ENCODE measurements at places on chromosomes 3 and 15. TPM values are rescaled to one million over a fixed set of nuclear protein-coding genes. Genes with fewer than 3 reads are reported as not detected.
A peak's percentile ranks its signal among the peaks of the same experiment; 100 is the strongest.

DNA sequence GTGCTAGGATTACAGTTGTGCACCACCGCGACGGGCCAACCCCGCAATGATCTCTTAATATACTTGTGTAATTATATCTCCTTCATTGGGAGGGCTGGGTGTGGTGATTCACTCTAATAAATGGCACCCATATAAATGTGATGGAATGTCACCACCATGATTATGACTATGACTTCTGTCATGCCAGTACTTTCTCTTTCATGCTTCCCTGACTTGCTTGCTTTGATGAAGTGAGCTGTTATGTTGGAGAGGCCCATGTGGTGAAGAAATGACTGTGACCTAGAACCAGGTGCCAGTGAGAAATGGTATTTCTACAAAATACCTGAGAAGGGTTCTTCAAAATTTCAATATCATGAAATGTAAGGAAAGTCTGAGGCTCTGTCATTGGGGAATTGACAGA is 24.4 kb upstream of the TP63 start:
- no peak for DNase-seq
- H3K4me3 ChIP-seq: no peak overlapping the region
- H3K4me1 ChIP-seq: no peaks in the 10 kb centered on the region
- no peak overlapping the region for H3K27ac ChIP-seq

ST8SIA2 gene
- total RNA-seq: not detected

EXD1 gene
- total RNA-seq: not detected

DNA sequence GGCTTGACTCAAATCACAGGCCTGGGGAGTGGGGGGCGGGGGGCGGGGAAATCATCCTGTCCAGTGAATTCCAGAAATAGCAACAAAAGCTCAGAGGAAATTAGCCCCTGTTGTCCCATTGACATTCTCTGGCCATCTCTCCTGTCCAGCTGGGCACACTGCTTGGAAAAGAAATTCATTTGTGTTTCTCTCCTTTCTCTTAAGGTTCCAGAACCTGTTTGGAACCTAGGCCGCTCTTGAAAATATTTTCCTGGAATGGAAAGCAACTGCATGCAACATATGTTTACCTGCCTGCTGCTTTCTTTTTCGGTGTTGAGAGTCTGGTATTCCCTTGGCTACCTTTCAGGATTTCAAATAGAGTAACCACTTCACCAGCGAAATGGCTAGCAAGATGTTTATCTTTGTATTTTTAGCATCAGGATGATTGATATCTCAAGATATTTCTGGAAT is 169.0 kb downstream of the GHSR start:
- no peak for DNase-seq
- no peaks in the 10 kb centered on the region for H3K27me3 ChIP-seq
- no peak overlapping the region for H3K4me3 ChIP-seq
- H3K4me1 ChIP-seq: no peaks in the 10 kb centered on the region

DNA sequence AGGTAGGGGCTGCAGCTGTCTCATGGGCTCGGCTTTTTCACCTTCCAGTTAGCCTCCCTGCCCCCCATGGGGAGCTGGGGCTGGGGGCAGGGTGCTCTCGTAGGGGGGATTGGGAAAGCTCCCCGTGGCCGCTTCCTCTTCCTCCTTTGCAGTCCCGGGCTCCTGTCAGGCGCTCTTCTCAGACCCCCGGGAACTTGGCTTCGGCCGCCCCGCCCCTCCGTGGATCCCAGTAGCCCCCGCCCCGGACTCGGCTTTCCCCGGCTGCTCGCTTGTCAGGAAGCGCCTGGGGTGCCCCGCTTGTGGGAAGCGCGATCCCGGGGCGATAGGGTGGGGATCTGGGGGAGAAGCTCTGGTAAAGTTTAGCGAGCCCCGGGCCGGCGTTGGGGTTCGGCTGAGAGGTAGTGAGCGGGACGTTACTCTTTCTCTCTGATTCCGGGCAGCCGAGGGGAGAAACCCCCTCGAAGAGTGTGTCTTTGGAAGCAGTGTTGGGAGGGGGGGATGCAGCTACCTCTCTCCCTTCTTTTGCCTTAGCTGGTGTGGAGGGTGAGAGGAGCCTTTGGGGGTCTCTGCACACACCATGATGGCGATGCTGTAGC is 611 bp downstream of the PIAS1 start:
- no peaks in the 10 kb centered on the region for H3K27me3 ChIP-seq
- peaks cover 6% of the 10 kb centered on the region for H3K36me3 ChIP-seq
- H3K4me1 ChIP-seq: peaks cover 42% of the 10 kb centered on the region
- peak overlapping the region; percentile 91 for H3K4me3 ChIP-seq
- no peak for DNase-seq

MAGI1 gene
- total RNA-seq: not detected

GRCh38 chr15:66019368-66019767 is 150.1 kb downstream of the RAB11A start:
- H3K4me3 ChIP-seq: no peak overlapping the region
- peaks cover 12% of the 10 kb centered on the region for H3K27me3 ChIP-seq
- H3K36me3 ChIP-seq: no peaks in the 10 kb centered on the region

IGSF11 gene
- total RNA-seq: 0.78 TPM

GRCh38 chr15:51992953-51993352 is 21.4 kb upstream of the LEO1 start:
- no peaks in the 10 kb centered on the region for H3K36me3 ChIP-seq
- H3K4me1 ChIP-seq: no peaks in the 10 kb centered on the region
- no peaks in the 10 kb centered on the region for H3K27me3 ChIP-seq
- H3K4me3 ChIP-seq: no peak overlapping the region
- DNase-seq: no peak

DNA sequence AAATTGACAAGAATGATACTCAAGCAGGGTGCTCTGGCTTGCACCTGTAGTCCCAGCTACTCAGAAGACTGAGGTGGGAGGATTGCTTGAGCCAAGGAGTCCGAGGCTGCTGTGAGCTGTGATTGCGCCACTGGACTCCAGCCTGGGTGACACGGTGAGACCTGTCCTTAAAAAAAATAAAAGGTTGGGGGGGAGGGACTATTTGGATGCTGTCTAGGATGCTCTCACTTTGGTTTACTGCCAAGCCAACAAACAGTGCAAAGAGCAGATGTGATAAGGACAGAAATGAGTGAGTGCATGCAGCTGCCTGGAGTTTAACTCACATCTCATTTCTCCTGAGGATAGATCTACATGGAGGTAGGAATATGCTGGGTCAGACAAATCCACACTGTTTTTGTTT is 130.0 kb downstream of the FRMD4B start:
- H3K4me1 ChIP-seq: no peaks in the 10 kb centered on the region
- no peak overlapping the region for H3K4me3 ChIP-seq
- no peak for DNase-seq
- H3K27me3 ChIP-seq: no peaks in the 10 kb centered on the region

- no peak overlapping the region for H3K27ac ChIP-seq
- H3K4me3 ChIP-seq: no peak overlapping the region
- no peak for DNase-seq
- H3K4me1 ChIP-seq: no peaks in the 10 kb centered on the region
- H3K27me3 ChIP-seq: peaks cover 4% of the 10 kb centered on the region
Measured at GRCh38 chr3:59246719-59247401, 197.0 kb upstream of the CFAP20DC start.

DNA sequence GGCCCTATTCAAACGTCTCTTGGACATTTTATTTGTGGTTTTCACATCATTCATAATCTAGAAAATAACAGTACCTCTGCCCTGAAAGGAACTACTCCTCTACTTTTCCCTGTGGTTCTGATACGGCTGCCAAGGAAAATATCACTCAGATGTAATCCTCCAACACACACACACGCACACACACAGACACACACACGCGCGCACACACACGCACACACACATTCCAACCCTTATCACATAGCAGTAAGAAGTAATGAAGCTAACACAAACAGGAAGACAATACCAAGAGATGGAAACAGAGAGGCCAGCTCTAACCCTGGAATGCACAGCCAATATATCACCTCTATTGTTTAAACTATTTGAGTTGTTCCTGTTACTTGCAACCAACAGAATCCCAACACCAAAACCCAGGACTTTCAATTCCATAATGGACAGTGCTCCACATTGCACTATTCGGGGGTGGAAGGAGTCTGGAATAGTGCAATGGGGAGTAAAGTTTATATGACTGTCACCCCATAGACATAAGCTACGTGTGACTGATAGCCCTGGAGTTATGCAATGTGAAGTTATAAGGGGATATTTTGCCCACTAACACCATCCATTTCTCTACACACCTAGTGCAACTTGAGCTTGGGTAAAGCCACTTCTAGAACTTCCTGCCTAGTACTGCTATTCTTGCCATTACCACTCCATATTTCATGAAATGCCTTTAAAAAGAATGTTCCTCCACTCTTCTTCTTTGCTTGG is 71.3 kb upstream of the FNDC3B start:
- H3K4me1 ChIP-seq: no peaks in the 10 kb centered on the region
- H3K27me3 ChIP-seq: no peaks in the 10 kb centered on the region
- DNase-seq: no peak
- H3K27ac ChIP-seq: no peak overlapping the region

TMEM207 gene
- not detected for total RNA-seq

PLS1 gene
- 3.2 TPM for total RNA-seq

MEIS2 gene
- not detected for total RNA-seq

ITPKA gene
- total RNA-seq: not detected

DNA sequence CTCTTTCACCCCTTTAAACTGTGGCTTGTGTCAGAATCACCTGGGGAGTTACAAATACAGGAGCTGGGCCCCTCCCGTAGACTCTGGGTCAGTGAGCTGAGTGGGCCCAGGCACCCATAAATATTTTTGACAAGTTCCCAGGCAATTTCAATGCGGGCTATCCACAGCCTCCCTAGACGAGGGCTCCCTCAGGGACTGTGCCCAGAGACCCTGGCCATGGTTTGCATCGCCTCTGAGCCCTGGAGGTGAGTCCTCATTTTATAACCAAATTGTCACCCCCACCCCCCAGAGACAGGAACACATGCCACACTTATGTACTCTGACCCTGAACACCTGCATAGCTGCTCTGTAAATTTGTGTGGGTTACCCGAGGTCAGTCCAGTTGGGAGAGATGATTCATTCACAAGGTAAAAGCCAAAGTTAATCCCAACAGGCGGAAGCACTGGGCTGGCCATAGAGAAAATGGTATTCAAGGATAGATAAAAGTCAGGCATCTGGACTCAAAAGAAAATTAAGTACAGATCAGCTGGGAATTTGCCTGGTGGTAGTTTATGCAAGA is 146.5 kb upstream of the SLC6A11 start:
- H3K4me3 ChIP-seq: no peak overlapping the region
- no peak overlapping the region for H3K27ac ChIP-seq
- peaks cover 8% of the 10 kb centered on the region for H3K27me3 ChIP-seq
- no peaks in the 10 kb centered on the region for H3K36me3 ChIP-seq
- DNase-seq: no peak
- H3K4me1 ChIP-seq: peaks cover 4% of the 10 kb centered on the region

GRCh38 chr3:4507024-4507596 is 14.0 kb downstream of the ITPR1 start:
- no peak overlapping the region for H3K4me3 ChIP-seq
- H3K27ac ChIP-seq: no peak overlapping the region
- peaks cover 13% of the 10 kb centered on the region for H3K36me3 ChIP-seq
- H3K4me1 ChIP-seq: peaks cover 93% of the 10 kb centered on the region

- H3K27me3 ChIP-seq: peaks cover 1% of the 10 kb centered on the region
- no peaks in the 10 kb centered on the region for H3K4me1 ChIP-seq
- H3K27ac ChIP-seq: no peak overlapping the region
Measured at GRCh38 chr15:92195241-92195640, 198.4 kb upstream of the ST8SIA2 start.

DNA sequence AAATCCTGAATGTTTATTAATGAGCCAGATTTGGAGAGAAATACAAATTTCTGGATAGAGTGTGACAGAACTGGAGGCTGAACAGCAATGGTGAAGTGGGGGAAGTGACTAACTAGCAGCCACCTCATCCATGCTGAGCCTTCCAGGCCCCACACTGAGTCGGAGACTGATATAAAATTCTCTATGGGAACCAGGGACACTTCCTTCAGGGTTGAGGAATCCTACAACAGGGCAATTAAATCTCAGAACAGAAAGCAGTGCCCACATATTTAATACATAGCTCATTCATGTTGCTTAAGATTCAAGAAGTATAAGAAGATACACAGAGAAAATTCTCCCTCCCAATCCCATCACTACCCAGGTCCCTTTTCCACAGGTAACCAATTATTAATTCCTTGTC is 49.3 kb downstream of the HACD2 start:
- no peak for DNase-seq
- no peak overlapping the region for H3K4me3 ChIP-seq
- no peak overlapping the region for H3K27ac ChIP-seq
- H3K27me3 ChIP-seq: no peaks in the 10 kb centered on the region
- H3K4me1 ChIP-seq: peaks cover 3% of the 10 kb centered on the region

GABRR3 gene
- not detected for total RNA-seq

DNA sequence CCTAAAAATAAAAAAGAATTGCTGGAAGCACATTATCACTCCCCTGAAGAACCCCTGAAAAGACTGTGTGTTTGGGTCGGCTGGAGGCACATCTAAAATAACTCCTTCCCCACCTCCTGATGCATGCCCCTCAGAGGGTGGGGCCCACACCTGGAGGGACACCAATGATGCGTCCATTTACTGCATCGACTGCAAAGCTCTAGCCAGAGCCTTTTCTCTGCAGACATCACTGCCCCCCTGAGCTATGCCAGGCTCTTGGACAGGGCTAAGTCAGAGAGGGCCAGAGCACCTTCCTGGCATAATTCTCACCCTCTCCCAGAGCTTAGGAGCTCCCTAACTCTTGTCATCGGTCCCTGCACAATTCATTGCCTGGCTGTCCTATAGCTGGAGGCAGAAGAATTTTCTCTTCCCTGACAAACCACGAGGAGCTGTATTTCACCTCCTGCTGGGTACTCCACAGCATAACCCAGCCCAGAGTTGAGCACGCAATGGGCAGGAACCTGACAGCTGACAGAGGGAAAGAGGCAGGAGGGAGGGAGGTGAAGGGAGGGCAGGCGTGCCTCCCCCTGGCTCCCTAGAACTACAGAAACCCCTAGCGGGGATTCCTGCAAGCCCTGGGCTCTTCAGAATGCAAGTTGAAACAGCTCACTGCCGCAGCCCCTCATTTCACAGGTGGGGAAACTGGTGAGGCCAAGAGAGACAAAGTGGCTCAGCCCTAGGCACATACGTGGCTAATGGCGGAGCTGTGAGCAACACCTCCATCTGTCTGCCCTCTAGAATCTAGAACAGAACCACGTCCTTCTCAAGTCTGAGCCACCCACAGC is 46.6 kb downstream of the XXYLT1 start:
- H3K36me3 ChIP-seq: peaks cover 20% of the 10 kb centered on the region
- no peaks in the 10 kb centered on the region for H3K27me3 ChIP-seq

PTPN23 gene
- 63.8 TPM for total RNA-seq

DNA sequence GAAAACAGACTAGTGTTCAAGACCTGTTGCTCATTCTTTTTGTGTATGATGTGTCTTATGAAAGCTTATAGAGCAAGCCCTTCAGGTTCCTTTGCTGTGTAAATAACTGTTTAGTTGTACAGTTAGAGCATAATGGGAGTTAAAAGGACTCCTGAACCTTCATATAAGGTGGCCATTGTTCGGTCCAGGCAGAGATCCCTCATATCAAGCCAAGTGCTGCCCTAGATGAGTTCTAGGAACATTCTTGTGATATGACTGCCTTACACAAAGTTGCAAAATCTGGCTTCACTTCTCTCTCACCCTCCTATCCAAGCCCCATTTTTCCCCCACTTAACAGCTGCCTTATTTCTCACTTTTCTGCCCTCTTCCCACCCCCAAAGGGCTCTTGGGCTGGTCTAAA is 26.9 kb downstream of the GYG1 start:
- H3K36me3 ChIP-seq: peaks cover 64% of the 10 kb centered on the region
- DNase-seq: no peak
- H3K4me1 ChIP-seq: peaks cover 13% of the 10 kb centered on the region

GRCh38 chr3:28915741-28916500 is 364.9 kb upstream of the RBMS3 start:
- H3K4me1 ChIP-seq: peaks cover 10% of the 10 kb centered on the region
- DNase-seq: no peak
- no peak overlapping the region for H3K4me3 ChIP-seq
- no peak overlapping the region for H3K27ac ChIP-seq
- H3K27me3 ChIP-seq: no peaks in the 10 kb centered on the region
- H3K36me3 ChIP-seq: no peaks in the 10 kb centered on the region

WDR93 gene
- not detected for total RNA-seq

CEP19 gene
- 5.1 TPM for total RNA-seq

Data from naive thymus-derived CD8-positive, alpha-beta T cell (primary cell).